Epithelial cell of esophagus (primary cell): ENCODE measurements at places on chromosomes 12 and 14.

DNA sequence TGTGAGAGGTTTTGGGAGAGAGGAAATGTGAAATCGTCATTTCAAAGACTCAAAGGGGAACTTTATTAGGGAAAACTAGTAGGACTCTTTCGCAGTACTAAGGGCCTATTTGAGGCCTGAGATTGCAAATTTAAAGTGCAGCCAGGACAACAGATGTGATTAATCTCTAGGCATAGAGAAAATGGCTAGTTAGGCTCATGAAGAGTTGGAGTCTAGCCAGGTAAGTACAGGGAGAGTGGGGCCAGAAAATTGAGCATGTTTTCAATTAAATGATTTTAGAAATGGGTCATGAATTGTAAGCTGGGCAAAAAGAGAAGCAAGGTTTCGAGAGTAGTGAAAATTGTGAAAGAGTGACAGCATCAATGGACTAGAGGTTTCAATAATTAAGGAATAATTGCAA is 91.9 kb upstream of the LMNTD1 start:
- DNase-seq = no peak

DNA sequence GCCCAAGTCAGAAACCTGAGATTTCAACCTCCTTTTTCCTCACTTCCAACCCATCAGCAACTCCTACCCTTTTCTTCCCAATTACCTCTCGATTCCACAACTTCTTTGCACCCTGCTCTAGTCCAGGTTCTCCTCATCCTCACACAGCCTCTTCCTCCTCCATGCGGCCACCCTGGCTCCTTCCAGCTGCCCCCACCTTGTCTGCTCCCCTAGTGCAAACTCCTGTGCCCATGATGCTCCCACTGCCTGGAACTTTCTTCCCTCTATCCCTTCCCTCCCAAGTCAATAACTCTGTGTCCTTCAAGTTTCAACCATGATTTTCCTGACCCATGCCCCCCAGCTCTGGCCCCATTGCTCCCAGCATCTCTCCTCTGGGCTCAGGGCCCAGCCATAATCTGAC is 17.3 kb downstream of the SELPLG start:
- no peak for DNase-seq

GRCh38 chr12:113240395-113240794 is 19.1 kb downstream of the TPCN1 start:
- DNase-seq = no peak

DNA sequence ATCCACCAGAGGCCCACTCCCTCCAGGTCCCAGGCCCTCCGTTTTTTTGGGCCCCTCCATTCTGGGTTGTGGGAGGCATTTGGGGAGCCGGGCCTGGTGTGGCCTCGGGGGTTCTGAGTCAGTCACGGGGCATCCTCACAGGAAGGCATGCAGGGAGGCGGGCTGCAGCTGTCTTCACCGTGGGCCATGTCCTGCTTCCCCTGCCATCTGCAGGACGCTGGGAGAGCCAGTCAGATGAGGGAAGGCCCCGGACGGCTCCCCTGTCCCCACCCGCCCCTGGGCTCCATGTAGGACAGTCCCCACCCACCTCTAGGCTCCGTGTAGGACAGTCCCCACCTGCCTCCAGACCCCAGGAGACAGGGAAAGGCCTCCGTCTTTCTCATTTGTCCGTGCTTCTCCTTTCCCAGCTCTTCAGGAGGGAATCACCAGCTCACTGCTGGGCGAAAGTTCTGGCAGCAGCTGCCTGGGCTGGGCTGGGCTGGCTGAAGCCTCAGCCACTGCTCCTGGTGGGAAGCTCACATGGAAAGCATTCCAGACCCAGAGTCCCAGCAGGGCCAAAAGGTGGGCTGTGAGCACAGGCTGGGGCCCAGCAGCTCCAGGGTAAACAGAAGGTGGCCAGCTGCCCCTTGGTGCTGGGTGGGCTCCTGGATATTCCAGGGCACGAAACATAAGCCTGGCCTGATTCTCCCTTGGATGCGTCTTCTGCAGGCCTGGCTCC is 217.8 kb downstream of the KIF26A start:
- DNase-seq = no peak

- no peak for DNase-seq
These were observed 632.8 kb downstream of the DIO2 start for GRCh38 chr14:79578470-79578869.

- DNase-seq = no peak
These were observed 124.3 kb downstream of the ZFP36L1 start for GRCh38 chr14:68668531-68668930.

DNA sequence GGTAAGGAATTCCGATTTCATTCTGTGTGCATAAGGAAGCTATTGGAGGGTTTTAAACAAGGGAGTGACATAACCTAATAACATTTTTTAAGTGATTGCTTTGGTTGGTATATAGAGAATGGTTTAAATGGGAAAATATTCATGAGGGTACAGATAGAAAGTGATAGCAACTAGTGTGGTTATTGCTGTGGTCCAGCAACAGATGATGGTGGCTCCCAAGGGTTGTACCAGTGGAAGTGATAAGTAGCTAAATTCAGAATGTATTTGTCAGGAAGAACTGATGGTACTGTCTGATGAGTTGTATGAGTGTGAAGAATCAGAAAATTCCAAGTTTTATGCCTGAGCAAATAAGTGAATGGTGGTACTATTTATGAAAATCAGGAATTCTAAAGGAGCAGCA is 2.6 kb upstream of the CNOT2 start:
- DNase-seq = no peak

GRCh38 chr12:114141921-114142564 is 175.9 kb upstream of the RBM19 start:
- DNase-seq = no peak

DNA sequence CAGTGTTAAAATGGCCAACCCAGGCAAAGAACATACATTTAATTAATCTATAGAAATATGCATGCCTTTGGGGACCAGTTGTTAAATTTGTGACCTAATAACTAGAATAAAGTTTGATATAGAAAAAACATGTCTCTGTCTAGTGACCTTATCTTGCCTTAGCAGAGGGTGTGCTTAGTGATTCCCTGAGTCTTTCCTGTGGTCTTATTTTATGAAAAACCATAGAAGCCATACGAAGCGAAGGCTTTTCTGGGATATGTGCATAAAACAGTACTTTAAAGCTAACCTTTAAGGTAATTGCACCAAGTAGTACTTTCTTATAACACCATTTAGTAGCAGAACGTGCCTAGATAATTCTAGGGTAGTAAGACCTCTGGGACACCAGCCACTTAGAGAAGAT is 379.4 kb downstream of the ZFP36L1 start:
- no peak for DNase-seq

DNA sequence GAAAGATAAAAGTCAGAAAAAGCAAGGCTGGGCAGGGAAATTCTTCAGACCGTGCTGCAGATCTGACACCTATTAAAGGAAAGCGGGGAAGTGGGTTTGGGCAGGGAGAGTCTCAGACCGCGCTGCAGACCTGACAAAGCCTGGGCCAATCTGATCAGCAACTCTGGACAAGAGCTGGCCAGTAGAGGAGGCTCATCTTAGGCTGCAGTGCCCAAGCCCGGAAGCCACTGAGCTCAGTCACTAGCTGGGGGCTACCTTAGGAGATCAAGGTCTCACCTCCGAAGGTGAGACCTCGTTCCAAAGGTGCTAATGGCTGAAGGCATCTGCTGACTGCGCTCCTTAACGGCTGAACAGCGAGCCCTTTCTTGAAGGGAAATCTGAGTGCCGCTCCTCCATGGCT is 60.2 kb downstream of the SINHCAF start:
- no peak for DNase-seq

DNA sequence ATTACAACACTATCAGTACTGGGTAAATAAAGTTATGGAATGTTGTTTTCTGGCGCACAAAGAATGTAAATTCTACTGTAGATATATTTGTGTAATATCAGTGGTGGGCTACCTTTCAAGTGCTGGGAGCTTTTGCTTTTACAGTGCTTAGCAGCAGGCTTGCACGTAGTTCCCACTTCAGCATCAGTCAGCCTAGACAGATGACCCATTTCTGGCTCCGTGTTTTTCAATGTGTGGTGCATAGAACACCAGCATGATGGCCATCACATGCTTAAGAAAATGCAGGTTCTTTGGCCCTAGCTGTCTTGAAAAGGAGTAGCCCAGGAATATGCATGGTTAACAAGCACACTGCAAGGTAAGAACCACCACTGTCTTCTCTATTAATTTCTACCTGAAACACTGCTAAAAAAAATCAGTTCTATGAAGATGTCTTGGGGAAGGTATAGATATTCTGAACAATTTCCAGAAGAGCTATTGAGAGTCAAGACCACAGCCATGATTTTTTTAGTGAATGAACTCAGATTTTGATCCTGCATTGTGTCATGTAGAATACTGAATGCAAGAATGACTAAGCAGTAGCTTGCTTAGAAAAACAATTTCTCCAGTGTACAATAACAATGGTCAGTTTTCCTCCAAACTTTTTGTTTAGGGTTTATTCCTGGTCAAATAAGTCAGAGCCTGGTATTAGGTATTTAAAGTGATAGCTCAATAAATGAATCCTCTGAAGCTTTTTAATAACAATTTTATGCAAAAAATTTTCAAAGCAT is 195.7 kb downstream of the AKAP6 start:
- no peak for DNase-seq

DNA sequence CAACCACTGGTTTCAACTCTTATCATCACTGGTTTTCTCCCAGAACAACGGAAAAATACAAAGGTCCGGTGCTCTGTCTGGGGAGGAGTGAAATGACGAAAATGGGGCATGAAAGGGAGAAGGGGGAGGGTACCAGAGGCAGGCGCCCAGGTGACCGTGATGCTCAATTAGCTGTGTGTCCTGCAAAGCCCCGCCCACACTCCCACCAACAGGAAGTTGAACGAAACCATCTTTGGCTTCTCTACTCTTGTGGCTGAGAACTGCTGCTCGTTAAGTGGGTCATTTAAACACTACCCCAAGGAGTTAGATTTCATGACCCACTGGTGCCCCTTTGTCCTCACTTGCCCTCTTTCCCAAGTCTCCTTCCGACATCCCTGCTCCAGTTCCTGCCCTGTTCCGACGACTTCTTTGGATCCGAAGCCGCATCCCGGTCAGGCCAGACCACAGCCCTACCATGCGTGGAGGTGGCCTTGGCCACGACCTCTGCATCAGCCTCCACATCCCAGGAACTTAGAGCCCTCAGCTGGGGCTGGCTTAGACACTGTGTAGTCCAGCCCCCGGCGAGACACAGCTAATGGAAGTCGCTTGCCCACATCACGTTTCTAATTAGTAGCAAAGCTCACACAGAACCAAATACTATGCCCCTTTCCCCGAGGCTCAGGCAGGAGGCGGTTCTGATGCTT is 11.4 kb upstream of the LRTM2 start:
- DNase-seq = no peak

DNA sequence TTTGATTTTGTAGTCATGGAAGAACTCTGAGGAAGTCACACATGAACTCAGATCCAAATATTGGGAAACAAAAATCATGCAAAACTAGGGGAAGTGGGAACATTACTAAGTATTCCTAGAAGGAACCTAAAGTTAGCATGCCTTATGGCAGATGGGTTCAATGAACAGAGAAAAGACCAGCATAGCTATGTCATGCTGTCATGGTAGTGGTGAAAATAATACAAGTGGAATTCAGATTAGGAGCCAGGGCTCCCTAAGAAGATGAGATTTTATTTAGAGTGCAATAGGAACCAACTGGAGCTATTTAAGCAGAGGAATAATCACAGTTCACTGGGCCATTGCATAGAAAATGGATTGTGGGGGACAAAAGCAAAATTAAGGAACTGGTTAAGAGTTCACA is 134.0 kb downstream of the DIO2 start:
- no peak for DNase-seq

DNA sequence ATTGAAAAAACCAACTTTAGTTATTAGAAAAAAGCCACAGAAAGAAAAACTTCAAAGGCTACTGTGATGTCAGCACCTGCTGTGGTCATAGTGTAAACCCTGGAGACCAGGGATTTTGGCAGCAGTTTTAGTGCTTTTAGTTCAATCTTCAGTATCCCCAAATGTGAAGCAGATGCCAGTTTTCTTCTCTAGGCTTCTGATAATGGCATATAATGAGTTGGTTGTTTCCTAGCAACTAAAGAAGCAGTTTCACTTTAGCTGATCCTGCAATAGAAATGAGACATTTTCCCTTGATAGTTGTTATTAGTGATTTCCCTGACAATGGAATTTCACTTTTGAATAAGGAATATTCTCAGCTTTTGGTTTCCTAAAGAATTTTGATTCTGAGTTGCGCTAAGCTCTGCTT is 131.2 kb downstream of the NUBPL start:
- DNase-seq = no peak
